Gastrocnemius medialis (tissue), 4 donors: ENCODE measurements at places on chromosomes 3 and 15. TPM values are rescaled to one million over a fixed set of nuclear protein-coding genes. Genes with fewer than 3 reads are reported as not detected.

Gene GPR27
- 0.20 TPM for total RNA-seq

Gene GPR62
- total RNA-seq = 0.23 TPM

Gene DVL3
- 36.5 TPM for total RNA-seq

Gene ESYT3
- total RNA-seq = 2.3 TPM

Gene AMIGO3
- total RNA-seq = not detected

Gene CHAC1
- total RNA-seq = 143 TPM

Gene SLC12A1
- total RNA-seq = not detected

Gene GJD2
- not detected for total RNA-seq

Gene CHL1
- total RNA-seq = 2.1 TPM

Gene LRIG1
- total RNA-seq = 50.6 TPM

Gene CDCP1
- 0.42 TPM for total RNA-seq

Gene MCF2L2
- total RNA-seq = 0.61 TPM

Gene SNTN
- total RNA-seq = not detected

Gene AEN
- 19.2 TPM for total RNA-seq

Gene CASR
- total RNA-seq = not detected

Gene COL7A1
- 0.66 TPM for total RNA-seq

Gene CPNE9
- not detected for total RNA-seq

Gene SLC9A9
- 3.4 TPM for total RNA-seq

Gene COL8A1
- 2.2 TPM for total RNA-seq

Gene ANKRD63
- total RNA-seq = not detected

Gene SPRED1
- total RNA-seq = 3.7 TPM

Gene SERINC4
- total RNA-seq = not detected

Gene LRRIQ4
- not detected for total RNA-seq
